ENCODE measurements at places on chromosomes 1 and 21.

- DNase-seq = no peak
Observed at GRCh38 chr1:89996450-89997110, 1.7 kb downstream of the ZNF326 start.

- no peak for DNase-seq
Observed at GRCh38 chr1:151143057-151143435, 3.4 kb downstream of the SEMA6C start.

DNA sequence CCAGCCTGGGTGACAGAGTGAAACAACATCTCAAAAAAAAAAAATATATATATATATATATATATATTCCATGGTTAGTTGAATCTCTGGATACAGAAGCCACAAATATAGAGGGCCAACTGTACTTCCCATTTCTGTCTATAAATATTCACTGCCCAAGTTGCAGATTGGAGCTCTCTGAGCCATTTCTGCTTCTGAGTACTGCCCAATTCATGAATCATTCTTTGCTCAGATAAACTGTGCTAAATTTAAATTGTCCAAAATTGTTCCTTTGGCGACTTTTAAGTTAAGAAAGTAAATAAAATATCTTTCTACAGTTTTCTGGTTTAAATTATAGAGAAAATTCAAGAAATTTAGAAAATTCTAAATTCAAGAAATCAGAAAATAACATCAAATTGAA lies 23.2 kb upstream of the C1orf146 start:
- no peak for DNase-seq

- no peak for DNase-seq
Observed at GRCh38 chr1:207328004-207328403, 6.5 kb downstream of the CD55 start.

GRCh38 chr1:244329591-244330317 lies 122.0 kb downstream of the ADSS2 start:
- no peak for DNase-seq

DNA sequence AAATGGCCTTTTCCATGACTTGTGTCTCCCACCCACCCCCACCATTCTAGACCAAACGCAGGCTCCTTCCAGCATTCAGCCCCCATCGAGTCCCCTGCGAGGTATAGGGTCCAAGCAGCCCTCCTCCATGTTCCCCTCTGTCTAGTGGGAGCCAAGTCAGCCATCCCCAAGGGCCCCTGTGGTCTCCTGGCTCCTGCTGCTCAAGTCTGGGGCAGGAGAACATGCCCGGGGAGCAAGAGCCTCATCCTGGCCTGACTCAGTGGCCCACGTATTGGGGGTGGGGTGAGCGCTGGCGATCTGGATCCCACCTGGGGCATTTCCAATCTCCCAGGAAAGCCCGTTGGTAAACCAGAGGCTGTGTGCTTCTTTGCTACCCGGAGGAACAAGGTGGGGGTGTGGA lies 4.1 kb upstream of the PRDM16 start:
- no peak for DNase-seq

- DNase-seq = no peak
Observed at GRCh38 chr1:171472183-171472647, 13.1 kb upstream of the PRRC2C start.

GRCh38 chr1:246283771-246284410 lies 223.2 kb downstream of the SMYD3 start:
- DNase-seq = no peak

GRCh38 chr1:28178690-28179485 lies 2.4 kb upstream of the PTAFR start:
- DNase-seq = no peak

- DNase-seq = no peak
Observed at GRCh38 chr1:64961923-64962322, 4.4 kb downstream of the JAK1 start.

DNA sequence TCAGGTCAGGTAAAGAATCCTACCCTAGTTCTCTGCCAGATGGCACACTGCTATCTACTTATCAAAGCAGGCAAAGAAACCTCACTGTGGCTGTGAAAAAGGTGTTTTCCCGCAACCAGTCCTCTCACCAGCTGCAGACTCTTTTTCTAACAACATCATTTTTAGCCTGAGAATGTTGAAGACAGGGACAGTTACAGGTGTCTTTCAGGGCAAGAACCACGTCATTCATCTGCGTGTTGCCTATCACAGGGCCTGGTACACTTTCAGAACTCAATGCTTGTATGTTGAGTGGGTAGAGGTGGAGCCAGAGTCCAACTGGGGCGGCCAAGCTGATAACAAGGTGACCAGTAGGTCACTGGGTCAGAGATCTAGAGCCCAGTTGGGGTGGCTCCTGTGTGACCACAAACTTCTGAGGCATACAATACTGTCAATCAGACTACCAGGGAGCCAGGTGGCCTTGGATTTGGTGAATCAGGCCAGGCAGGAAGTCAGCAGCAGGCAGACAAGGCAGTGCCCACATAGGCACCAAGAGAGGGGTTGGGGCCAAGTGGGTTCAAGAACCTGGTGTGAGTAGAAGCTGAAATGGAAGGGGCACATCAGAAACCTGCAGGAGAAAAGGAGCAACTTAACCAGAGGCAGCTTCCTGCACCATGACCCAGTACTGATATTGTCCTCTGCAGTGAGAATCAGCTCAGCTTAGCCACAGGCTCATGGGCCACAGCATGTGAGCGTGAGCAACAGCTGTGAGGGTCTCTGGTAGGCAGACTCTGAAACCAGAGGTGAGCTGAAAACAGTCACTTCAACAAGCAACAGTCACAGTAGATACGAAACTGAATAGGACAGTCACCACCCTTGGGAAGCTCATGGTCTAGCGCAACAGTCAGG lies 123.6 kb downstream of the DTL start:
- no peak for DNase-seq

- no peak for DNase-seq
Observed at GRCh38 chr21:31945546-31945945, 72.7 kb downstream of the HUNK start.

- no peak for DNase-seq
Observed at GRCh38 chr1:246051909-246052518, 455.1 kb downstream of the SMYD3 start.

- no peak for DNase-seq
Observed at GRCh38 chr21:25176637-25177412, 430.5 kb downstream of the MRPL39 start.

GRCh38 chr1:112285746-112286145 lies 110.3 kb upstream of the CTTNBP2NL start:
- DNase-seq = no peak

DNA sequence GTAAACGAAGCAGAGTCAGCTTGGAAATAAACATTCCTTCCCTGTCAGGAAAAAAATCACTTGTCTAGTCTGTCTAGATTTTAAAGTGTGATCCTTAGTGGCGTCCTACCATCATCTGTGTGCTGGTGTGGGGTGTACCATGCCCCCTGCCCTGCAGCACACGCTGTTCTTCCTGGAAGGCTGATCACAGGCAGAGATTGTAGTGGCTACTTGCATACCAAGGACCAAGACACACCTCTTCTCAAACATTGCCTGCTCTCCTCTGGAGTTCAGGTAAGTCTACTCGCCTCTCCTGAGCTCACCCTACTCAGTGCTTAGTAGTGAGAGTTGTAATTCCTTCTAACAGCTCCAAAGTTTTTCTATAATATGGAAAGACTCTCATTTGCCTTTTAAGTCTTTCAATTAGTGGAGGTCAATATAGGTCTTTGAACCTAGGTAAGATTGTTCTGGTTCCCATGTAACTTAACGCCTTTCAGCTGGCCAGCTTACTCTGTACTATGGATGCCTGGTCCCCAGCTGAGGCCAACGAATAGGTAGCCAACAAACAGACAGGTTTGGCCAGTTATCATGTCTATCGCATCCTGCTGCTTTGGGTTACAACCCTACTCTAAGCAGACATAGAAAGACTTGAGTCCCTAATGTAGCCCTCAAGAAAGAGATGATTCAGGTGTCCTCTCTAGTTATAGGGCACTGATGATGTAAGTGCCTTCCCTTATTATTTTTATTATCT lies 55.4 kb downstream of the XCL1 start:
- no peak for DNase-seq
